ENCODE measurements at places on chromosomes 4 and X. TPM values are rescaled to one million over a fixed set of nuclear protein-coding genes. Genes with fewer than 3 reads are reported as not detected.

Gene RAI2
- not detected for total RNA-seq

Gene SCD5
- 26.2 TPM for total RNA-seq

Gene SGCB
- 6.2 TPM for total RNA-seq

Gene PGAM4
- total RNA-seq, result not detected

Gene CT45A2
- total RNA-seq, result not detected

Gene GLRA2
- not detected for total RNA-seq

Gene H2BW2
- total RNA-seq, result not detected

Gene IL9R
- not detected for total RNA-seq

Gene CXCL5
- total RNA-seq, result 4.6 TPM
